ENCODE measurements at places on chromosomes 2 and 18.

- no peaks in the 10 kb centered on the region for H3K27me3 ChIP-seq
- DNase-seq: no peak
- no peaks in the 10 kb centered on the region for H3K36me3 ChIP-seq
- H3K27ac ChIP-seq: no peak overlapping the region
- peaks cover 16% of the 10 kb centered on the region for H3K4me1 ChIP-seq
Observed at GRCh38 chr18:77106331-77106730, 26.3 kb downstream of the MBP start.

DNA sequence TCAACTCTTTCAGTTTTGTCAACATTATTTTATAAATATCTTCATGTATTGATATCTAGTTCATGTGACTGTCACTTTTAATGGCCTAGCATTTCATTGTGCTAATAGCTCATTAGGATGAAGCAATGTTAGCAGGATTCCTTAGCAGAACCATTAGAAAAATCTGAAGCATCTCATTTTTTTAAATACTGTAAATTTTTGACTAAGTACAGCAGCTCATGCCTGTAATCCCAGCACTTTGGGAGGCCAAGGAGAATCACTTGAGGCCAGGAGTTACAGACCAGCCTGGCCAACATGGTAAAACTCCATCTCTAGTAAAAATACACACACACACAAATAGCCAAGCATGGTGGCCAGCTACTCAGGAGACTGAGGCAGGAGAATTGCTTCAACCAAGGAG lies 15.6 kb upstream of the ANTXR1 start:
- H3K36me3 ChIP-seq: no peaks in the 10 kb centered on the region
- no peak overlapping the region for H3K27ac ChIP-seq
- no peak overlapping the region for H3K4me3 ChIP-seq
- no peak for DNase-seq
- no peaks in the 10 kb centered on the region for H3K4me1 ChIP-seq

DNA sequence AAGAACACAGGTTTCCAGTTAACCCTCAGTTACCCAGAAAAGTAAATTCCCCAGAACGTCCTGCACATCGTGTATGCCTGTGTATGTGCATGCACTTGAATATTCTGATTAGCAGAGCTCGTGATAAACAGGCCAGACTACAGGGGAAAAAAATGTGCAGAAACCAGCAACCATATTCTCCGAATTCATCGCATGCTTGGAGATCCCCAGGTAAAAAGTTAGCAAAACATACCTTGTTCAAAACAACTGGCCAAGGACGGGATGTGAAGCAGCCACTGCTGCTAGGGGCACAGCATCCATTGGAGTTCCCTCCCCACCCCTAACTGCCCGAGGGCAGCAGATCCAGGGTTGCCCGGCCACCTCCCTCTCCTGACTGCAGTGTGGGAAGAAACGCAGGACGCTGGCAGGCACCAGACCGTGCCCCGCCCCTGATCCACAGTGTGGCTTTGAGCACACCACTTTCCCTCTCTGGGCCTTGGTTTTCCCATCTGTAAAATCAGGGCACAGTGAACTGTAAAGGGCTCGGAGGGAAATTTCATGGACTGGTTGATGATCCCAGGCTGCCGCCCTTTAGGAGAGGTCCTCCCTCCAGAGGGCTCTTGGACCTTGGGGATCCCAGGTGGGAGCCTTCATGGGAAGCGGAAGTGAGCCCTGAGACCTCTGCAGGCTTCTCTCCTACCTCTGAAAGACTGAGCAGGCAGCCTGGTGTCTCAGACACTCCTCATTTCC lies 11.9 kb upstream of the ARID5A start:
- H3K4me1 ChIP-seq: peaks cover 10% of the 10 kb centered on the region
- no peak for DNase-seq
- no peak overlapping the region for H3K27ac ChIP-seq
- no peaks in the 10 kb centered on the region for H3K36me3 ChIP-seq
- H3K27me3 ChIP-seq: no peaks in the 10 kb centered on the region
- H3K4me3 ChIP-seq: no peak overlapping the region

DNA sequence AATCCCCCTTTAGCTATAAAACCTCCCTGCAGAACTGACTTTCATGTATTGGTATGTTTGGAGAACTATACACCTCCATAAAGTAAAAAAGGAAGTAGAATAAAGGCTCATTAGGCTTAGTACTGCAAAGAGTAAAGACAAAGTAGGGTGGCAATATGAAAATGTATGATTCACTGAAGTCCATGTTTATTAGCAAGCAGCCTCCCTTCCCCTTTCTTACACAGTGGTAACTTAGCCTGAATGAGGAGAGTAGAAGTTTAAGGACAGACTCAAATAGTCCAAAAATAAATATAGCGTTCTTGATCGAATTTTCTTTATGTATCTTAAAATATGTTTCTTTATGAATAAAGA lies 1.5 kb downstream of the ZNF804A start:
- no peak overlapping the region for H3K4me3 ChIP-seq
- H3K27me3 ChIP-seq: peaks cover 48% of the 10 kb centered on the region
- H3K4me1 ChIP-seq: peaks cover 11% of the 10 kb centered on the region

DNA sequence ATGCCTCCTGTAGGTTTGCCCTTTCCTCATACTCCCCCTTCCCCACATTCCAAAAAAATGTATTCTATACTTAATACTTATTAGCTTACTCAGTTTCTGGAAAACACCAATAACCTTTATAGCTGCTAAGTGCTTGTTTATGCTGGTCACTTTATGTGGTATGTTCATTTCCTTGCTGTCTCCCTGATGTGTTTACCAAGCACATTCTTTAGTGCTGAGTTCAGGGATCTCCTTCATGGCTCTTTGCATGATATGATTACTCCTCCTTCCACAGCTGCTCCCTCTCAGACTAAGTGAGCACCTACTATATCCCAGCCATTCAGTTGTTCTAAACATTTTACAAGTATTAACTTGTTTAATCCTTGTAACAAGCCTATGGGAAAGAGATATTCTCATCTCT lies 698.3 kb upstream of the FANCL start:
- no peaks in the 10 kb centered on the region for H3K36me3 ChIP-seq
- no peak for DNase-seq
